ENCODE measurements at places on chromosomes 16 and 17. TPM values are rescaled to one million over a fixed set of nuclear protein-coding genes. Genes with fewer than 3 reads are reported as not detected.
A peak's percentile ranks its signal among the peaks of the same experiment; 100 is the strongest.

Gene SOCS3
- total RNA-seq = 361 TPM

Gene UBE2G1
- 47.7 TPM for total RNA-seq

Gene RNF222
- total RNA-seq = not detected

Gene TRPV3
- not detected for total RNA-seq

Gene GLTPD2
- not detected for total RNA-seq

DNA sequence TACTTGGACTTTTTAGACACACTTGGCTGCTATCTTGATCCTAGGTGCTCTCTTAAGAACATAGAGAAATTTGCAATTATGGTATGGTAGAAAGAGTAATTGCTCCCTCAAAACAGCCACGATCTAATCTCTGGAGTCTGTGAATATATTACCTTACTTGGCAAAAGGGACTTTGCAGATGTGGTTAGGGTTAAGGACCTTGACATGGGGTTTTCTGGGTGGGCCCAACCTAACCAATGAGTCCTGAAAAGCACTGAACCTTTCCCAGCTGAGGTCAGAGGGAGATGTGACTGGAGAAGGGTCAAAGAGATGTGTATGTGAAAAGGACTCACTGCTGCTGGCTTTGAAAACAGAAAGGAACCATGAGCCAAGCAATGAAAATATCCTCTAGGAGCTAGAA lies 26.7 kb upstream of the MED13 start:
- no peak overlapping the region for H3K27ac ChIP-seq
- no peak overlapping the region for H3K4me3 ChIP-seq
- no peaks in the 10 kb centered on the region for H3K36me3 ChIP-seq

DNA sequence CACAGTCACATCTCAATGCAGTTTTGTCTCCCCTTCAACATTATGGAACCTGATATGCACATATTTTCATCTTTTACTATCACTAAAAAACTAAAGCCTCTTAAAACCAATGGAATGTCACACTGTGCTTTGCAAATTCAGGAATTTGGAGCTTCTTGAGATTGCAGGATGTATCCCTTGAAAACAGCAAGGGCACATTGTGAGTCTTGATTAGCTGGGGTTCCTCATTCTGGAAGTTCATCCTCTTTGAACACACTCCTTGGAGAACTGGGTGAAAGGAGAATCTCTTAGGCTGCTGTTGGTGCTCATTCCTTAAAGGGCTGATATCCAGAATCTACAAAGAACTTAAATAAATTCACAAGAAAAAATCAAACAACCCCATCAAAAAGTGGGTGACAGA lies 21.1 kb upstream of the MYOCD start:
- H3K27ac ChIP-seq = no peak overlapping the region
- H3K4me3 ChIP-seq = no peak overlapping the region
- no peaks in the 10 kb centered on the region for H3K4me1 ChIP-seq
- no peaks in the 10 kb centered on the region for H3K36me3 ChIP-seq

DNA sequence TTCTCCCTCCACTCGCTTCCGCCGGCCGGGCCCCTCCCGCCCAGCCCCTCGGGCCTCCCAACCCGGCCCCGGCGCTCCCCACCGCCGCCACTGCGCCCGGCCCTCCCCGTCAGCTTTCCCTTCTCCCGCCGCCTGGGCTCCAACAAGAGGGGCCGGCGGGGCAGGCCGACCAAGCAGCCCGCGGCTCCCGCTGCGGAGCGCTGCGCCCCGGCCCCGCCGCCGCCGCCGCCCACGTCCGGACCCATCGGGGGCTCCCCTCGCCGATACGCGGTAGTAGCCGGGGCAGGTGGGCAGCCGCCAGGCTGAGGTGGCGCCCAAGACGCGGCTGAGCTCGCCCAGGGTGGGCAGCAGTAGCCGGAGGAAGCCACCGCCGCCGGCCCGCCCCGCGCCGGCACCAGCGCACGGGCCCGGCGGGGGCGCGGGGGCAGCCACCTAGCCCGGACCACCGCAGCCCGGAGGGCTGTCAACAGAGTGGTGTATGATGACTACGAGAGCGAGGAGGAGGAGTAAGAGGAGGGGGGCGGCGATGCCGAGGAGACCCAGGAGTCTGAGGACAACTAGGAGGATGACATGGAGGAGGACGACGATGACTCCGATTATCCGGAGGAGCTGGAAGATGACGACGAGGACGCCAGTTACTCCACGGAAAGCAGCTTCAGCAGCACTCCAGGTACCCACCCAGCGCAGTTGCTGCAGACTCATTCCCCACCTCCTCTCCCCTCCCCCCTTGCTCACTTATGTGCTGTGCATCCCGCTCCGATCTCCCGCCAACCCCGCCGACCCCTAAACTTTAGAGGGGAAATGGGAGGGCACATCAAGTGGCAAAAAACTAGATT lies 498 bp downstream of the LRRC37B start:
- no peaks in the 10 kb centered on the region for H3K36me3 ChIP-seq
- peak overlapping the region; percentile 59 for H3K27ac ChIP-seq
- peaks cover 20% of the 10 kb centered on the region for H3K4me1 ChIP-seq
- H3K27me3 ChIP-seq = no peaks in the 10 kb centered on the region
- no peak for DNase-seq
- peak overlapping the region; percentile 98 for H3K4me3 ChIP-seq

DNA sequence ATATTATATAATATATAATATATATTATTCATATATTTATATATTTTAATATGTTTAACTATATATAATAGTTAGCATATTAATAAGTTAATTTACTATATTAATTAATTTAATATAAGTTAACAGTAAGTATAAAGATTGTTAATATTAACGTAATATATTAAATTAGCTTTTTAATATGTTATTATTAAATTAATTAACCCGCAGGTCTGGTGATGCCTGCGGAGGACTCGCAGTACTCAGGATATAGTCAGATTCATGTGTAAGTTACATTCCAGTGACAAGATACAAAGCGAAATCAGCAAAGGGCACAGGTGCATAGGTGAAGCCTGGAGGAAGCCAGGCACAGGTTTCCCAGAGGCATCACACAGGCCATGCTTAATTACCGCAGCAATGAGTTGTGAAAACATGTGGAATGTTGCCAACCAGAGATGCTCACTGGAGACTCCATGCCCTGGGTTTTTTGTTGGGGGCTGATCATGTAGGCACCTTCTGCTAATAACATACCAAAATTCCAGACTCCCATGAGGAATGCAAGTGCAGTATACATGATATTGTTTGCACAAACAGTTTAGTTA lies 130.4 kb upstream of the MPHOSPH6 start:
- DNase-seq = no peak
- H3K27ac ChIP-seq = no peak overlapping the region
- H3K36me3 ChIP-seq = no peaks in the 10 kb centered on the region
- no peaks in the 10 kb centered on the region for H3K27me3 ChIP-seq
- peaks cover 5% of the 10 kb centered on the region for H3K4me1 ChIP-seq
- no peak overlapping the region for H3K4me3 ChIP-seq

DNA sequence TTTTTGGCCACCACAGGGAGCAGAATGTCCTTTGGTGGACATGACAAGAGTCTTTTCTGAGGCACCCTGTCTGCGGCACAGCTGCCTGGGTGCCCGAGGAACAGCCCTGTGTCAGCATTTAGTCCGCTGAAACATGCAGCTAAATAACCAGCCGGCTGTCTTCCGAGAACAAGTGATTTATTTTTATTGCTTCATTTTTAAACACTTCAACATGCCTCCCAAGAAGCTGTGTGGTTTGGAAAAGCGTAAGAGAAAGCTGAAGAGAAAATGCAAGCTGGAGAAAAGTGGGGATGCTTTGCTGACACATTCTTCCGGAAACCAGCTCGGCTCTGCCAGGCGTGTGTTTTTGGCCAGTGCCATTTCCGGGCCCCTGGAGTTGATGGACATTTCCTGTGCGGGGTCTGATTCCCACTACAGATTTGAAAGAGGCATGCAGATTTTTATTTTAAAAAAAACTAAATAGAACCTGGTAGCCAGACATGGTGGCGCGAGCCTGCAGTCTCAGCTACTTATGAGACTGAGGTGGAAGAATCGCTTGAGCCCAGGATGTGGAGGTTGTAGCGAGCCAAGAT lies 94.7 kb downstream of the SEC14L1 start:
- no peak for DNase-seq
- H3K4me1 ChIP-seq = peaks cover 8% of the 10 kb centered on the region
- no peaks in the 10 kb centered on the region for H3K27me3 ChIP-seq
- no peaks in the 10 kb centered on the region for H3K36me3 ChIP-seq
- H3K27ac ChIP-seq = peak overlapping the region; percentile 79

DNA sequence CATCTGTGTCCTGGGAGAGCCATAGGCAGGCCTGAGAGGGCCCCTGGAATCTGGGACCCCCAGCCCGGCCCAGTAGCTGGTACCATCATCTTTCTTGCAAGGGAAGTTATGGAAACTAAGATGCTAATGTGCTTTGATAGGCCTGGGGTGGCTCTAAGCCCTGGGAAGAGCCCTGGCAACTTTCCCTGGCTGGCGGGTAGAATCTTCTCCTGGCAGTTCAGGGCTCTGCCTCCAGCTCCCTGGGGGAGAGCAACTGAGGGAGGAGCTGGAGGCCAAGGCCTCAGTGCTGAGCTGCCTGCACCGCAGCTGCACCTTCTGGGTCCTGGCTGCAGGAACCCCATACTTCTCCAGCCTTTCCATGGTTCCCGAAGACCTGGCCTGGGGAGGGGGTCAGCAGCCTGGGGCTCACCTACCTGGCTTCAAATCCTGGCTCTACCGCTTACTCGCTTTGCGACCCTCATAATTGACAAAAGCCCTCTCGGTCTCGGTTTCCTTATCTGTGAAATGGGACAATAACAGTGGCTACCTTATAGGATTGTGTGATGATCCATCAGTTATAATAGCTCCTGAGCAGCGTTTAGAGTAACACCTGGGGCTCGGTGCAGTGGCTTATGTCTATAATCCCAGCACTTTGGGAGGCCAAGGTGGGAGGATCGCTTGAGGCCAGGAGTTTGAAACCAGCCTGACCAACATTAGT lies 333.7 kb downstream of the SEC14L1 start:
- H3K36me3 ChIP-seq = no peaks in the 10 kb centered on the region
- no peak overlapping the region for H3K27ac ChIP-seq
- H3K4me1 ChIP-seq = peaks cover 88% of the 10 kb centered on the region
- no peak for DNase-seq
- H3K27me3 ChIP-seq = no peaks in the 10 kb centered on the region
- no peak overlapping the region for H3K4me3 ChIP-seq

- peak overlapping the region; percentile 95 for H3K4me3 ChIP-seq
- peaks cover 32% of the 10 kb centered on the region for H3K36me3 ChIP-seq
- peaks cover 35% of the 10 kb centered on the region for H3K4me1 ChIP-seq
- no peaks in the 10 kb centered on the region for H3K27me3 ChIP-seq
- peak overlapping the region; percentile 92 for H3K27ac ChIP-seq
- no peak for DNase-seq
Observed at GRCh38 chr16:1769402-1770300, 1.7 kb downstream of the NME3 start.

Measured in thoracic aorta (tissue), 2 donors.